Skin of body (tissue), 3 donors: ENCODE measurements at places on chromosomes 3 and 15. TPM values are rescaled to one million over a fixed set of nuclear protein-coding genes. Genes with fewer than 3 reads are reported as not detected.

DNA sequence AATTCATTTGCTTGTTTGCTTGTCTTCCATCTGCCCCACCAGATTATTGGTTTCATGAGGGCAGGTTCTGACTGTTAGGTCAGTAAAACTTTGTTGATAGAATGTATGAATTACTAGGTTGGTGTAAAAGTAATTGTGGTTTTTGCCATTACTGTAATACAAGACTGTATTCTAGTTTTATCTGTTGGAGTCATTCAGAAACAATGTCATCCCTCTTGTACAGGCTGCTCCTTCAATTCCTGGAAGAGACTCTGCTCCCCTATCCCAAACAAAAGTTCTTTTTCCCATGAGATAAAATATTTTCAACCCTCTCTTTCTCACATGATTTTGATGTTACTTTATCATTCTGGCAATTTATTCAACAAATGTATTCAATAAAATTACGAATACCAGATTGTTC lies 115.0 kb downstream of the CHST2 start:
- DNase-seq: peak; percentile 40

GRCh38 chr15:71272932-71273331 lies 157.7 kb downstream of the THSD4 start:
- no peak for DNase-seq

- no peak for DNase-seq
Observed at GRCh38 chr3:147388700-147389580, 17.4 kb downstream of the ZIC4 start.

DNA sequence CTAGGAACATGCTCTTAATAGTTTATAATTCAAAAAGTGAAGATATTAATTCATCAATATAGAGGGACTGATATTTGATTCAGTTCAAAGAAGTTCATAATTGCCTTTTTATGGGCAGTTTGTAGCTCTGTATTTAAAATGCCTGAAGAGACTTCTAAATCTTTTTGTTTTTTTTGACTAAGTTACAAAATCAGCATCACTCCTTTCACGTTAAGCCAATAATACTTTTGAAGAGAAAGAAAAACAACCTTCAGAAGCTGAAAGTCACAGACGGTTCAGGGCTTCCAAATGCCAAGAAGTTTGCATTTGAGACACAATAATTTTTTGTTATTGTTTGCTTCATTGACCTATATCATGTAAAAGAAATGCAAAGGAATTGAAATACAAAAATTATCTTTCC lies 394.6 kb upstream of the NR2F2 start:
- no peak for DNase-seq

Gene EPM2AIP1
- total RNA-seq: 27.5 TPM
